Ovary (tissue), 10 donors: ENCODE measurements at places on chromosomes 5 and 9. TPM values are rescaled to one million over a fixed set of nuclear protein-coding genes. Genes with fewer than 3 reads are reported as not detected.

- no peaks in the 10 kb centered on the region for H3K36me3 ChIP-seq
- no peaks in the 10 kb centered on the region for H3K27me3 ChIP-seq
- no peak overlapping the region for H3K27ac ChIP-seq
- no peaks in the 10 kb centered on the region for H3K4me1 ChIP-seq
- DNase-seq = no peak
Observed at GRCh38 chr5:58444805-58445204, 15.1 kb downstream of the PLK2 start.

DNA sequence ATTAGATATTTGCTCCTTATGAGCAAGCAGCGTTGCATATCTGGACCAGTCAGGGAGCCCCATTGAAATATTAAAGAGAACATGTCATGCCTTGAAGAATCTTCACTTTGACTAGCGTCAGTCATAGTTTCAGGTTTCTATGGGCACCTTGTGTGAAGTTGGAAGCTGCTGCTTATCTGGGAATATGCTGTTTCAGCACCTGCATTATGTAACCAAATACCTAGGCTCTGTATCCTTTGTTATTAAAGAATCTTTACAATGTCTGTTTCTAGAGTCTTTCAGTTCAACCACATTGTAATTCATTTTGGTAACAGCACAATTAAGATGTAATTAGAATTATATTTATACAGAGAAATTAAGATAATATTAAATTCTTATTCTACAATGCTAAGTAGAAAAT, 818.8 kb upstream of the TYRP1 start:
- H3K36me3 ChIP-seq = no peaks in the 10 kb centered on the region
- no peaks in the 10 kb centered on the region for H3K4me1 ChIP-seq
- H3K4me3 ChIP-seq = no peak overlapping the region
- H3K27me3 ChIP-seq = no peaks in the 10 kb centered on the region
- DNase-seq = no peak

DNA sequence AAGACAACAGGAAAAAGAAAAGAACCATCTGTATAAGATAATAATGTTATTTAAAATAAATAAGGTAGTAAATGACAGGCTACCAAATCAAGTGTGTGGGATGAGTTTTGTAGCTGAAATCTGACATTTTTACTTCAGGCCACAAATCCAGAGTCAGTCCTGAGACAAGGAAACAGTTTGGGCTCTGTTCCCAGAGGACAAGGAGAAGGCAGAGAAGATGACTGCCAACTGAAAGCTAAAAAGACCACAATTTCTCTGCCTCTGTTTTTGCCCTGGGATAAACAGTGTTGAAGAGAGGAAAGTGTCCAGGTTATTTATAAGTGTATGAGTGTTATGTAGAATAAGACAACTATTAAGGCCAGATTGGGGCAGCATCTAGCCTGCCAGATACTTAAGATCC, 180.5 kb downstream of the NFIB start:
- H3K4me3 ChIP-seq = no peak overlapping the region
- no peak overlapping the region for H3K27ac ChIP-seq
- no peak for DNase-seq
- H3K27me3 ChIP-seq = no peaks in the 10 kb centered on the region

GRCh38 chr9:109535365-109535764, 37.3 kb upstream of the PTPN3 start:
- no peak overlapping the region for H3K27ac ChIP-seq
- no peak overlapping the region for H3K4me3 ChIP-seq
- H3K36me3 ChIP-seq = no peaks in the 10 kb centered on the region

GRCh38 chr5:109053995-109054417, 306.3 kb downstream of the FER start:
- no peak for DNase-seq
- no peaks in the 10 kb centered on the region for H3K4me1 ChIP-seq
- no peaks in the 10 kb centered on the region for H3K36me3 ChIP-seq
- no peak overlapping the region for H3K4me3 ChIP-seq

DNA sequence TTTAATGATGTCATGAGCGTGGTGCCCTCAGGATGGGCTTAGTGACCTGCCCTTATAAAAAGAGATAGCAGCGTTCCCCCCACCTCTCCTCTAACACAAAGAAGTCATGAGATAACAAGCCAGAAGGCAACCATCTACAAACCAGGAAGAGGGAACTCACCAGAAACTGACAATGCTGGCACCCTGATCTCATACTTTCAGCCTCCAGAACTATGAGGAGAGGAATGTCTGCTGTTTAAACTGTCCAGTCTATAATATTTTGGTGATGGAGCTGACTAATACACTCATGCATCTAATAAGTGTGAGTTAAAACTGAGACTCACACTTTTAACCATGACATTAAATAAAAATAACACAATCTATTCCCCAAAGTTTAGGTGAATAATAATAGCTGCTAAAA, 156.1 kb upstream of the SPEF2 start:
- no peak overlapping the region for H3K4me3 ChIP-seq
- H3K4me1 ChIP-seq = no peaks in the 10 kb centered on the region
- H3K27me3 ChIP-seq = no peaks in the 10 kb centered on the region

The HACD4 gene
- total RNA-seq = 3.0 TPM

The OR13J1 gene
- not detected for total RNA-seq
